ENCODE measurements at places on chromosomes 12 and 14.
A peak's percentile ranks its signal among the peaks of the same experiment; 100 is the strongest.

DNA sequence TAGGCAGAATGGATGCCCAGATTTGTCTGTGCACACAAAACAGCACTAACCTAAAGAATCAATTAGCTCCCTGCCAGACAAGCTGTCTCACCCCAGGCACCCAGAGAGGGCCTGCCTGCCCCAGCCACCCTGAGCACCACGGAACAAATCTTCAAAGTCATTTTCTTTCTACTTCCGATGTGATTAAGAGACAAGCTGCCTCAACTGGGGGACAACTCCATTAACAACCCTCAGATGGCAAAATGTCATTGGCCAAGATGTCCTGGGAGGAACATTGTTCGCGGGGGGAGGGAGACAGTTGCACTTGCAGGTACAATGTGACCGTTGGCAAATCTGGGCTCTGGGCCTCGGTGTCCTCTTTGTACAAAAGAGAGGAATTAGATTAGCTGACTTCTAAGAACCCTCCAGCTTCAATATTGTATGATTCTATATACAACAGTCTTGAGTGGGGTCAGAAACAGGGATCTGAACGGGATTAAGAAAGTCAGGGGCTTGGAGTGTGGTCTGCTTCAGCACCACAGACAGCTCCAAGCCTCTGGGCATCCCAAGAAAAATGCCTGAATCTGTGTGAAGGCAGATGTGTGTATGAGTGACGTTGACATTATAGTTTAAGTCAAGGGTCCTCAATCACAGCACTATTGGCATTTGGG lies 42.8 kb upstream of the CMKLR1 start:
- no peak for DNase-seq

GRCh38 chr14:36442824-36443241 lies 77.2 kb downstream of the NKX2-1 start:
- DNase-seq = no peak

DNA sequence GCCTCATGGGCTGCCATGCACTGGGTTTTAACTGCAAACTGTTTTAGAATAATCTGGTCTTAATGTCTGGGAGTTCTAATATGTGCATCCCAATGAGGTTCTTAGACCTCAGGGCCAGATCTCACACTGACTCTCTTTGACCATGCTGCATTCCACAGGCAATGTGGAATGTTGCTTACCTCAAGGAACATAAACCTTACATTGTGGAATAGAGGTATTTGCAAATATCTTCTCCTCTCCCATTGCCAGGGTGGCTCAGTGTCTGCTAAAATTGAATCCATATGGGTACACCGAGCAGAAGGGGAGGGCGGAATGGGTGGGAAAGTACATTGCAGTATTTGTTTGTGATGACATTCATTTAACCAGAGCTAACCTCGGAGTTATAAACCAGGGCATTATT lies 78.6 kb downstream of the CHST11 start:
- DNase-seq = no peak

DNA sequence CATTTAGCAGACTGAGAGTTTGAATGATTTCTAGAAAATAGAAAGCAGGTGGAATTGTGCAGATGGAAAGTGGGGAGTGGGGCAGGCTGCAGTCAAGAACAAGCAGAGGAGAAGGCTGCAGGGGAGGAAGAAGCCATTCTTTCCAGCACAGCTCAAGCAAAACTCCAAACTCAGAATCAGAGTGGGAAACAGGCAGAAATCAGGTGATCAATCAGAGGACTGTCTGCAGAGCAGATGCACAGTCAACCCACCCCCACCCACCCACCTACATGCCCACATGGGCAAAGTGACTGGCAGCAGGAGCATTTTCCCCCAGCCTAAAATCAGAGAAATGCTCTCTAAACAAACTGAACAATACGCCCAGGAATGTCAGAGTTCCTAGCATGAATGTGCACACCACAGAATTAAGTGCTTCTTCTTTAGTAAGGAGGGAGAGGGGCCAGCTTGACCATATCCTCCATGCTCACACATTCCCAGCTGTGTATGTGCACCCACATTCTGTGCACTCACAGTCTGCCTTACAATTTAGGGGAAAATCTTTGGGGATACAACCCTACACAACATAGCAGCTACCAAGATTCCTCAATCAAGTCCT lies 194.1 kb upstream of the PLEKHA5 start:
- no peak for DNase-seq

GRCh38 chr12:124863416-124864325 lies at the start of gene SCARB1:
SCARB1 (minus strand) TSS chr12:124863864; CDS start chr12:124863720, 144 bp downstream.
- peak; percentile 79 for DNase-seq

GRCh38 chr14:101834800-101835547 lies 73.5 kb downstream of the PPP2R5C start:
- no peak for DNase-seq

DNA sequence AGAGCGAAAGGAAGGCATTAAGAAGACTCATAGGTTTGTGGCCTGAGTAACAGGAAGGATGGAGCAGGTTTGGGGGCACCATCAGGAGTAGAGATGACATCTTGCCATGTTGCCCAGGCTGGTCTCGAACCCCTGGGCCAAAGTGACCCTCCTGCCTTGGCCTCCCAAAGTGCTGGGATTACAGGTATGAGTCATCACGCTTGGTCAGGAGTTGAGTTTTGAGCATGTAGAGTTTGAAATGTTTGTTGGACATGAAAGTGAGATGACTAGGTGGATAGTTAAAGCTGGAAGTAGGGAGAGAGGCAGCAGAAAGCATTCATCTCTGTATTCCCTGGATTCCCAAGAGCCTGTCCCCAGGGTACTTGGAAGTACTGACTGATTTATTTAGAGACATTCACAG lies 112.6 kb downstream of the ERC1 start:
- DNase-seq = no peak

DNA sequence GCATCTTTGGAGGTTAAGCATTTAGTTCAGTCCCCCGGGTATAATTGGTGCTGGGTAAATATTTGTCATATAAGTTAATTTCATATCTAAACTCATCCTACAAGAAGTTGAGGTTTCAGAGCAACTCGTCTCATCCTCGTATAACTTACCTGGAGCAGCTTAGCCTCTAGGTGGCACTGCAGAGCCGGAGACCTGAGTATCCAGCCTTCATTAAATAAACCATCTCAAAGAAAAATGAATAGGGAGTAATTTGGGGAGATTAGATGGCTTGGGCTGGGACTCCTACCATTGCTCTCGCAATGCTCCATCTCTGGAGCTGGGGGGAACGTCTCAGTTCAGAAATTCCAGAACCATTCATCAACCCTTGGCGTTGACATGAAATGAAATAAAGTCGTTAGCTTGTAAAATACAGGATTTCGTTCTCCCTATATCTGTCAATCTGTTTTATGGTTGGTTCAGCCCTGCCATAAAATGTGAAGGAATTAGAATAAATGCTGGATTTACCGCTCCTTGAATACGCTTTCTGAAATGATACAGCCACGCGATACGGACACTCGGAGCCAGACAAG lies 122.9 kb upstream of the TMEM132D start:
- no peak for DNase-seq

DNA sequence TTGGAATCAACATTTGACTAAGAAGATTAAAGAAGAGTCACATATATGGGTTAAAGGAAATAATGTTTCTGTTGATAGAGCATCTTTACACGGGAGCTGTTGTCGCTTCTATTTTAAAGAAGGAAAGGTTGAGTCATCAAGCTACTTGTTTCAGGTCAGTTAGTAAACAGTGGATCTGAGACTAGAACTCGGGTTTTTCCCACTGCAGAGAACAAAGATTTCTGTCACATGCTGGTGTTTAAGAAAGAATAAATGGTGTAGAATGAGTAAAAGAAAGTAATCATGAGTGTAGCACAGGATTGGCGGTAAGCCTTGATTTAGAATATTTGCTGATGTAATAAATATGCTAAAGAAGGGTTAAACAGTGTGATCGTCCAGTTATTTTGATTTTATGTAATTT lies 455.5 kb downstream of the AEBP2 start:
- no peak for DNase-seq

GRCh38 chr14:68958553-68958952 lies 20.5 kb downstream of the ACTN1 start:
- DNase-seq = no peak

DNA sequence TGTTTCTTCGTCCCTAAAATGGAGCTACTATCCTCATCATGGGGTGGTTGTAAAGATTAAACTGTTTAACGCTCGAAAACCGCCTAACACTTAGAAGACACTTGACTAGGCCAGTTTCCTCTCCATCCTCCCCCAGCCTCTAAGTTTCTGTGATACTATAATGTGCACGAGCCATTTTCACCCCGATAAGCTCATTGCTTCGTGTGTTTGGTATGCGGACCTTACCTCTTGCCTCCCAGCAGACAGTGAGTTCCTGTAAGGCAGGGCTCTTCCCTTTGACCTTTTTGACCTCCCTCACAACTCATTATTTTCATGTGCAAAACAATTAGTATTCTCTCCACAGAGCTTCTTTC lies 499 bp upstream of the GXYLT1 start:
- no peak for DNase-seq

GRCh38 chr14:64721391-64721791 lies 17.2 kb downstream of the PLEKHG3 start:
- DNase-seq = no peak

- no peak for DNase-seq
These were observed 170.0 kb downstream of the PLCZ1 start for GRCh38 chr12:18567787-18568186.

GRCh38 chr12:111443586-111443985 lies 37.9 kb downstream of the SH2B3 start:
- DNase-seq = no peak

GRCh38 chr12:109775172-109775881 lies 57.9 kb downstream of the TRPV4 start:
- DNase-seq = peak; percentile 67

DNA sequence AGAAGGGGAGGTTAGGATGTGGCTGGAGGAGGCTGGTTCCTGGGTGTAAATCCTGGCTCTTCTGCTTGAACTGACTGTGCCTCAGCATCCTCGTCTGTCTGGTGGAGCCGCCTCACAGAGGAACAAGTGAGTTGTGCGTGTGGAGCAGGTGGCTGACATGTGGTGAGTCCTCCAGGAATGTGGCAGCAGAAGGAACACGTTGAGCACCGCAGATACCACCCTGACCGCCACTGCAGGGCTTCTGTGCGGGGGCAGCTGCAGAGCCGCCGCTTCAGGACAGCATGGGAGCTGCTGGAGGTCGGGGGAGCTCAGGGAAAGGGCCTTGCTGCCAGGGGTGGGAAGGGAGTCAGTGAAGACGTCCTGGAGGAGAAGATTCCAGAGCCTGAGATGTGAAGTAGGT lies 48.9 kb downstream of the TRAF3 start:
- DNase-seq = no peak

GRCh38 chr12:91579516-91580263 lies 397.1 kb upstream of the DCN start:
- no peak for DNase-seq

DNA sequence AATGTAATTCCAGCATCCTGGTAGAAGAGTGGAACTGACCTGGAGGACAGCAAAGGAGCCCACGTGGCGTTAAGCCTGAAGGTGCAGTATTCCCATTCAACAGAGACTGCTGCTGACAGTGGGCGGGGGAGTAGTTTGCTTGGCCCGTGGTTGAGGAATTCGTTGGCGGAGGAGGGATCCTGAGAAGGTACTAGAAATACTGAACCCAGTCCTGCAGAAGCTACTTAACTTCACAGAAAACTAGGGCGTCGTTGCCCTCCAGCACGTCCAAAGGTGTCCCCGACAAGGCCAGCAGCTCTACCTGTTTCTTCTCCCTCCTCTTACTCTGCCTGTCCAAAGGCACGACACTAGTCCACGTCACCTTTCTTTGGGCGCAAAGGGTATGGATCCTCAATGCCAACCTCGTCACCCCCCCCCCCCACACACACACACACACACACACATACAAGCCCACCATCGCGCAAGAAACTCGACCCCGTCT lies 303 bp downstream of the PUS7L start:
- no peak for DNase-seq

GRCh38 chr14:22071006-22071405 lies 397.4 kb upstream of the OR4E1 start:
- DNase-seq = peak; percentile 93

DNA sequence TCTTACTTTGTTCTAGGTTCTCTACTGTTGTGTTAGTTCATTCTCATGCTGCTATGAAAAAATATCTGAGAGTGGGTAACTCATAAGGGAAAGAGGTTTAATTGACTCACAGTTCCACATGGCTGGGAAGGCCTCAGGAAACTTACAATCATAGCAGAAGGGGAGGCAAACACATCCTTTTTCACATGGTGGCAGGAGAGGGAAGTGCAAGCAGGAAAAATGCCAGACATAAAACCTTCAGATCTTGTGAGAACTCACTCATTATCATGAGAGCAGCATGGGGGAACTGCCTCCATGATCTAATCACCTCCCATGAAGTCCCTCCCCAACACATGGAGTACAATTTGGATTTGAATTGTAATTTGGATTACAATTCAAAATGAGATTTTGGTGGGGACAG lies 69.6 kb downstream of the MGST1 start:
- DNase-seq = no peak

- DNase-seq = no peak
These were observed 237.3 kb upstream of the GRIP1 start for GRCh38 chr12:66916189-66916588.

- DNase-seq = no peak
These were observed 59.1 kb upstream of the NAP1L1 start for GRCh38 chr12:76143343-76144244.

- no peak for DNase-seq
These were observed 88.1 kb upstream of the CPSF6 start for GRCh38 chr12:69151254-69151764.

DNA sequence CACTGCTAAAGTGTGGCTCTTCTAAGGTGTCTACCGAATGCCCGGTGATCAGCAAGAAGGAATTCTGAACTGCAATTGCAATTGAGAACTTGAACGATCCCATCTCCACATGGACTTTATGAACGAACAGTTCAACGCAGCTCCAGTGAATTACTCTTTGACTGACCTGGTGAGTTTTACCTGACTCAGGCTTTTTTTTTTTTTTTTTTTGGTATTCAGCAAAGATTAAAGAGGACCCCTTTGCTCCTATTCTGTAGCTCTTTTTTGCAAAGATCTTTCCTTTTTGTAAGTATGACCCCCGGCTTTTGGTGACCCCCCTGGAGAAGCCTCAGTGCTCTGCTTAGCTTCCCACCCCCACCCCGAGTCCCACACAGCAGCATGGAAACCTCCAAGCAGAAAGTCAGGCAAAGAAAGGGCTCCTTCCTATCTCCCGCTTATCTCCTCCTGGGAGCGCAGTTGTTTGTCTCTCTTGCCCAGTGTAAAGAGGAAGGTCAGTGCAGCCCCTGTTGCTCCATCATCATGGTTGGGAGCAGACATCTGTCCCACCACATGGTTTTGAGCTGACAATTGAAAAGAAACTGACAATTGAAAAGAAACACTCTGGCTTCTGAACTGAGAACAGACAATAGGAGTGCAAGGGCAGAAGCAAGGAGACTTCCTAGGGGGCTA lies 72.1 kb upstream of the DIO3 start:
- no peak for DNase-seq

DNA sequence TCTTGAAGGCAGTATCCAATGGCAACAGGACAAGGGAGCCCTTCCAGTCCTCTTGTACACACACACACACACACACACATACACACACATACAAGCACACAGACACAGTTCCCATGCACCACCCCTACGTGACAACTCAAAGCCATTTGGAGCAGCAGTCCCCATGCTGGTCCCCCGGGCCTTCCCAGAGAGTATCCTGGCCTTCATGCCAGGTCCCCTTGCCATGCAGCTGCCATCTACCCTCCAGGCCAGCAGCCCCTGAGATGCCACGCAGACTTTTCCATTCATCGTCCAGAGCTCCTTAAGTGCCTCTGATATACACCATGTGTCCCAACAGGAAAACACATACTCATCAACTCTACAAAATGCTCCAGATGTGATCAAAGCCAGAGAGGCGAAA lies 159.5 kb downstream of the ANO2 start:
- no peak for DNase-seq

- no peak for DNase-seq
These were observed 643.9 kb downstream of the C12orf50 start for GRCh38 chr12:87385322-87385721.

- DNase-seq = no peak
These were observed 8.1 kb upstream of the EIF2S3B start for GRCh38 chr12:10497602-10498001.
